ENCODE measurements at places on chromosomes 12 and 14.

DNA sequence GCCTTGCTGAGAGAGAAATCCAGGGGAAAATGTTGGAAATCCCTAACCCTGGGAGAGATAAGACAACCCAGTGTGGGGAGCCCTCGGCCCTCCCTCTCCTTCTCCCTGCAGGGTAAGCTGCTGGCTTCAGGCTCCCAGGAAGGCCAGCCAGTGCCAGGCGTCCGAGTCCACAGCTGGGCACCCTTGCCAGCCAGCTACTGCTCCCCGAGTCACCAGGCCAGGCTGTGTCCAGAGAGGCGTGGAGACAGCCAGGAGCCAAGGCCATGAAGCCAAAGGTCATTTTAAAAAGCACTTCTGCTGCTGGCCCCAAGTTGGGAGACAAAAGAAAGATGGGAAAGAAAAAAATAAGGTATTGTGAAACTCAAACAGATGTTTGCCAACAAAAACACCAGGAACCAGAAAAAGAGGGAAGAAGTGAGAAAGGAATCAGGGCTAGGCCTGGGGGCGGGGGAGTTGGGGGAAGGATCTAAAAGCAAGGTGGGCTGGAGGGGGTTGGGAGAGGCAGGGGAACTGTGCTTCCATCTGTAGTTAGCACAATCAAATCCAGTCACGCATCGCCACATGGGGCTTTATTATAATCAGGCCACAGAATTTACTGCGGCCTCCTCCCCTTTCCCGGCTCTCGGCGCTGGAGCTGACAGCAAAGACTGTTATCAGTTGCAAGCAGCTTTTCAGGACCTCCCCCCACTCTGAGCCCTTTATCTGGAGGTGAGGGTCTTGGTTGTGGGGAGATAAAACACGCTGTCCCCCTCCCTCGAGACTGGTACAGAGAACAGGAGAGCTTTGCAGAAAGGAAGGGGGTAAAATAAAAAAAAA lies 33.5 kb downstream of the RBM19 start:
- DNase-seq = peak; percentile 29

DNA sequence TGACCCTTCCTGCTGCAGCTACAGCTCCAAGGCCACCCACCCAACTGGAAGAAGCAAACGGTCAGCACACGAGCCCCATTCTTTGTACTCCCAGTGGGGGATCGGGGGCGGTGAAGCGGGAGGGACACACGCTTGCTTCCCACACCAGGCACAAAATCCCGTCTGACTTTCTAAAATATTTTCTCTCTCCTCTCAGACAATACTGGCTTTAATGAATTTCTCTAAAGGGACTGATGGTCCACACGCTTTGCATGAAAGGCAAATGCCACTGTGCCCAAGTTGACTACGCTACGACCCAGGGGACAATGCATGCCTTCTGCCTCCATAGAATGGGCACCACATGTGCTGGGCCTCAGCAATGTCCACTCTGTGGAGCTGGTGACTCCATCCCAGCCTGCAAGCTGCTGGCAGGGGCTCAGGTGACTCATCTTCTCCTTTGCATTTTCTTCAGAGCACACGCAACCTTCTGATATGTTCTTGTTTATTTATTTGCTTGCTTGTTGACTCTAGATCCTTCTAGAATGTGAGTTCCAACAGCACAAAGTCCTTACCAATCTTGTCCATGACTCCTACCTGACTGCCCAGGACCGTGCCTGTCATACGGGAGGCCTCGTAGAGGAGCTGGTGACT lies 15.6 kb downstream of the SYNE3 start:
- DNase-seq = no peak

GRCh38 chr12:117096501-117097042 lies 2.6 kb downstream of the TESC start:
- no peak for DNase-seq

- DNase-seq = no peak
Measured at GRCh38 chr12:78248321-78248720, 417.6 kb downstream of the NAV3 start.

DNA sequence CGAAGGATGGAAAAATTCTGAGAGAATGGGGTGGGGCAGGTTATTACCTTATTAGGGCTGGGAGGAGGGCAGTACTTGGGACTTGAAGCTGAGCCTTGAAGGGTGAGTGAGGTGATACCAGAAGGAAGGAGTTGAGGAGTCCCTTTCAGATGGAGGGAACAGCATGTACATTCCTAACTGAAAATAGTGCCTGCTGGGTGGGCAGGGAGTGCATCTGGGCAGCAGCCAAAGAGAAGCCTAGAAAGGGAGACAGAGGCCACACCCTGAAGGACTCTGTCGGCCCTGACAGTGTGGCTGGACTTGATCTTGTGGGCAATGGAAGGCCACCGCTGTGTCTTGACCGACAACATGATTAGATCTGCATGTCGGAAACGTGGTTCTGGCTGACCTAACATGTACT lies 147.6 kb downstream of the NDUFA12 start:
- DNase-seq = no peak

- DNase-seq = no peak
Measured at GRCh38 chr12:9149372-9149771, 33.7 kb upstream of the A2M start.

GRCh38 chr12:111275308-111275707 lies 93.6 kb downstream of the PHETA1 start:
- DNase-seq = no peak

GRCh38 chr12:16238661-16239060 lies 38.8 kb downstream of the SLC15A5 start:
- no peak for DNase-seq

GRCh38 chr12:42756841-42757623 lies 167.5 kb upstream of the PRICKLE1 start:
- DNase-seq = no peak

GRCh38 chr12:1528791-1529190 lies 65.6 kb downstream of the FBXL14 start:
- no peak for DNase-seq

- no peak for DNase-seq
Measured at GRCh38 chr12:77916276-77916675, 85.6 kb downstream of the NAV3 start.

DNA sequence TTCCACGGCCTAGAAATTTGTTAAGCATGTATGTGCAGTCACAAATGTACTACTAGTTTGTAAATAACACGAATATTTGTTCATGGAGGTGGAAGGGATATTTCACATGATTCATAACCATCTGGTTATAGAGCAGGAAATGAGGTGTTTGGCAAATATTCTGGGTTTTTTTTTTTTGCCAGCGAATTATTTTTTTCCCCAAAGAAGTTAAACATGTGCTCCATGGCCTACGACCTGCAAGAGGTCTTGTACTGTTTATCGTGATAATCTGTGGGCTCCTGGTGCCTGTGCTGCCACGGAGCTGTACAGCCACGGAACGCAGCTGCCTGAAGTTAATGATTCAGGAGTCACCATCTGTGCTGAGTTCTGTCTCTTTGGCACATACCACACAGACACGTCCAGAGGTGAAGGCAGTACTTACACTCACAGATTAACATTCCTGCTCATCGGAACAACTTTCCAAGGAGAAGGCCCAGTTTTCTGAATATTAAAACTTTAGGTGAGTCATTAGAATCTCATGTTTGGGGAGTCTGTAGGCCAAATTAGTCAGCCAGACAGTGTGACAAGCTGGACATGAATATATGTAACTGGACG lies 156.3 kb downstream of the TMX1 start:
- peak; percentile 73 for DNase-seq

DNA sequence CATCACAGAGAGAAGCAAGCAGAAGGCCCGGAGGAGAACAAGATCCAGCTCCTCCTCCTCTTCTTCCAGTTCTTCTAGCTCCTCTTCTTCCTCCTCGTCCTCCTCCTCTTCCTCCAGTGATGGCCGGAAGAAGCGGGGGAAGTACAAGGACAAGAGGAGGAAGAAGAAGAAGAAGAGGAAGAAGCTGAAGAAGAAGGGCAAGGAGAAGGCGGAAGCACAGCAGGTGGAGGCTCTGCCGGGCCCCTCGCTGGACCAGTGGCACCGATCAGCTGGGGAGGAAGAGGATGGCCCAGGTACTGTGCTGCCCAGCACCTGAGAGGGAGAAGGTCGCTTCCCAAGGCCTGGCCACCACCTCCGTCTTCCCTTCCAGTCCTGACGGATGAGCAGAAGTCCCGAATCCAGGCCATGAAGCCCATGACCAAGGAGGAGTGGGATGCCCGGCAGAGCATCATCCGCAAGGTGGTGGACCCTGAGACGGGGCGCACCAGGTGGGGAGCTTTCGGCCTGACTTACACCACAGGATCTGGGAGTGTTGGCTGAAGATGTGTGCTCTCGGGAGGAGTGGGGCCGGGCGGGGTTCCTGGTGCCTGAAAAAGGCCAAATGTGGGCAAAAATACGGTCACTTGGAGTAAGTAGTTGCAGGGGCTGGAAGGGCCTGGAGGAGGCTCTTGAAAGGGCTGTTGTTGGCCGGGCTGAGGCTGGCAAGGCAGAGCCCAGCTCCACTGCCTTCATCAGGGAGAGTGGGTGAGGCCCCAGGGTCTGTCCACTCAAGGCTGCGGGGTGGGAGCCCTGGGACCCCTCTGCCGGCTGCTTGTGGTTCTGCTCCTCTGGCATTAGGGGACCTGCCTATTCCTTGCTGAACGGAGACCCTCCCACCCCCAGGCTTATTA lies 1.4 kb downstream of the ARL6IP4 start:
- DNase-seq = no peak

GRCh38 chr12:130838284-130838950 lies 633 bp downstream of the STX2 start:
- peak; percentile 28 for DNase-seq

DNA sequence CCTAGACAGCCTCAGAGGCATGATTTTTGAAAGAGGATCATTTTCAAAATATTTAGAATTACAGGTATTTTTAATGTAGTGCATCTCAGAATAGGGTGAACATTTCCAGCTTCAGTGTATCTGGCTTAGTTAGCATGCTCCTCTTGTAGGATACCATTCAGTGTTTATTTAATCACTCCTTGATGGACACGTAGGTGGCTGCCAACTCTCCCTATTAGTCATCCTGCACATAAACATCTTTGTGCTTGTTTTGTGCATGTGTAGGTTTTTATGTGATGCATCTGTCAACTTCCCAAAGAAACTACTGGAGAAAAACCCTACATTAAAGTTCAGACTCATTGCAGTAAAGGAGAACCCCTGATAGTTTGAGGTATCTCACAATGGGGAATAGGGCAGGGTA lies 52.5 kb upstream of the RBM19 start:
- DNase-seq = peak; percentile 49

- DNase-seq = peak; percentile 64
Measured at GRCh38 chr12:28331130-28331529, 140.9 kb downstream of the CCDC91 start.

DNA sequence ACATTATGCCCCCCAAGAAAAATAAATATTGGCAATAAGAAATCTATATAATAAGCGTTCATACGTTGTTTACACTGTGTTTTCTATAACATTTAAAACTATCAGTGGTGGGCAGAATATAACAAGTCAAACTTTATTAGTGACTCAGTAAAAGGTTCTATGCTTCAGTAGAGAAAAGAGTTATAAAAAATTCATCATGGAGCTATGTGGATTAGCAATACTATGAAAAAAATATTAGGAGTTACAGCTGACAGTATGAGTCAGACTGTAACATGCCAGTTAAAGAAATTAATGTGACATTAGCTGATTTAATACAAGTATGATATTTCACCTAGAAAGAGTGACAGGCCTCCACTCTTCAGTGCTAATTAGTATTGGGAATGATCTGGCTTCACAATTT lies 125.1 kb upstream of the GARIN6 start:
- no peak for DNase-seq

GRCh38 chr14:69619012-69619411 lies 7.6 kb downstream of the SUSD6 start:
- no peak for DNase-seq

- no peak for DNase-seq
Measured at GRCh38 chr12:8559676-8560075, 19.0 kb upstream of the CLEC4E start.

GRCh38 chr14:31884776-31885379 lies 192.2 kb upstream of the ARHGAP5 start:
- DNase-seq = no peak

DNA sequence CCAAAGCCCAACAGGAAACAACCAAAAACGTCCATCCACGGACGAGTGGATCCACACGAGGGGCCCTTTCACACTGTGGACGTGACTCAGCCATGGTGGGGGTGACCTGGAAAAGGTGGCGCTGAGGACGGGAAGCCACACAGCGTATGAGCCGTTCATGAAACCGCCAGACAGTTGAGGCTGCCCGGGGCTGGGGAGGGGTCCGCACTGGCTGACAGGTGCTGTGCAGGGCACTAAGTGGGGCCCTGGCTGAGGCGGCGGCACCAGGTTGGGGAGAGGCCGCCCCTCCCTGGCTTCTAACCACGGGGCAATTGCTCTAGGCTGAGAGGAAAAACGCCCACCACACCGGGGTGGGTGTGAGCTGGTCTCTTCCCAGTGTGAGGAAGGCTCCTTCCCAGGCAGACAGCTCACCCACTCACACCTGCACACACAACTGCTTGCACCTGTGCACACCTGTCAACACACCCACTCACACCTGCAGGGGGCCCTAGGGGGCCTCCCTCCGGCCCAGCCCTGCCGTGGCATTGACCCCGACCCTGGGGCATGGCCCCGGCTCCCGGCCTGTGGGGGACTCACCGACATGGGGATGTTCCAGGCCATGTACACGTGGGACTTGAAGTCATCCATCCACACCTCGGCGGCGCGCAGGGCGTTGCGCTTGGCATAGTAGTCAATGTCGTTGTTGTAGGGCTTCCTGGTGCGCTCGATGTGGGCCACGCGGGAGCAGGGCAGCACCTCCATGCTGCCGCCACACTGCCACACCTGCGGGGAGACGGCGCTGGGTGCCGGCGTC lies 58.9 kb downstream of the NOC4L start:
- no peak for DNase-seq
